ENCODE measurements at places on chromosomes 13 and 19. TPM values are rescaled to one million over a fixed set of nuclear protein-coding genes. Genes with fewer than 3 reads are reported as not detected.

Gene JSRP1
- total RNA-seq = 0.27 TPM

Gene OR10H1
- total RNA-seq = not detected

Gene CIC
- 35.3 TPM for total RNA-seq

Gene SHISA2
- 0.90 TPM for total RNA-seq

Gene CDC42EP5
- total RNA-seq = 7.9 TPM

Gene MRPL57
- 14.6 TPM for total RNA-seq

Gene C5AR2
- 0.63 TPM for total RNA-seq

Gene NEK5
- total RNA-seq = 0.45 TPM

Gene ZNF560
- total RNA-seq = 0.16 TPM

Measured in fibroblast of the aortic adventitia (primary cell).